ENCODE measurements at places on chromosomes 4 and X. TPM values are rescaled to one million over a fixed set of nuclear protein-coding genes. Genes with fewer than 3 reads are reported as not detected.

GRCh38 chr4:80655662-80656061, 320.1 kb downstream of the CFAP299 start:
- 0 out of 2 replicates have a peak, but pooled peaks cover 7% of the 10 kb centered on the region for H3K27me3 ChIP-seq
- no peak for DNase-seq
- H3K4me1 ChIP-seq: no peaks in the 10 kb centered on the region
- H3K4me3 ChIP-seq: no peak overlapping the region

- H3K36me3 ChIP-seq: no peaks in the 10 kb centered on the region
- no peak overlapping the region for H3K4me3 ChIP-seq
- H3K27ac ChIP-seq: no peak overlapping the region
- no peak for DNase-seq
Observed at GRCh38 chr4:159052315-159052714, 50.6 kb upstream of the RAPGEF2 start.

GRCh38 chr4:175614890-175615289, 197.2 kb downstream of the GPM6A start:
- DNase-seq: no peak
- no peak overlapping the region for H3K4me3 ChIP-seq
- no peak overlapping the region for H3K27ac ChIP-seq
- H3K27me3 ChIP-seq: no peaks in the 10 kb centered on the region
- H3K4me1 ChIP-seq: no peaks in the 10 kb centered on the region
- no peaks in the 10 kb centered on the region for H3K36me3 ChIP-seq

- no peak for DNase-seq
- no peaks in the 10 kb centered on the region for H3K36me3 ChIP-seq
- no peak overlapping the region for H3K27ac ChIP-seq
- H3K4me3 ChIP-seq: no peak overlapping the region
- no peaks in the 10 kb centered on the region for H3K4me1 ChIP-seq
Observed at GRCh38 chrX:103941201-103941975, 21.0 kb upstream of the TMSB15B start.

- no peak overlapping the region for H3K27ac ChIP-seq
- H3K36me3 ChIP-seq: no peaks in the 10 kb centered on the region
- 0 out of 2 replicates have a peak, but pooled peaks cover 6% of the 10 kb centered on the region for H3K27me3 ChIP-seq
Observed at GRCh38 chr4:146063143-146063542, 112.4 kb upstream of the LSM6 start.

- H3K27me3 ChIP-seq: no peaks in the 10 kb centered on the region
- H3K4me1 ChIP-seq: no peaks in the 10 kb centered on the region
- H3K4me3 ChIP-seq: no peak overlapping the region
- no peak for DNase-seq
- no peak overlapping the region for H3K27ac ChIP-seq
Observed at GRCh38 chrX:68403522-68403921, 29.8 kb downstream of the OPHN1 start.

Gene HTRA3
- not detected for total RNA-seq

DNA sequence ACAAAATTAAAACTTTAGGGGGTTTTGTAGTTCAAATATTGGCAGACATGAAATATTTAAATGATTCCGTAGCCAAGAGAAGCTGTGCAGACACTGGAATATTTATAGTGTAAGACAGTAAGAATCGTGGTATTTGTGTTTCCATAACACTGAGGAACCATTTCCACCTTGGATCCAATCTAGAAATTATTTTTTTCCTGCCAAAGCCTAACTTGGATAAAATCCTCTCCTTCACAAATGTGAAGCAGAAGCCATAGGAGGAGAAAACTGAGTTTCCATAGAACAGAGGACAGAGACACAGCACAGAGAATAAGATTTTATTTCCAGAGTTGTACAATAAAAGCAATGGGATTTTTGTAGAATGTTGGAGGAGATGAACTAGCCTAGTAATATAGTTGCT, 19.9 kb upstream of the SRPX start:
- no peak overlapping the region for H3K4me3 ChIP-seq
- H3K4me1 ChIP-seq: no peaks in the 10 kb centered on the region
- no peaks in the 10 kb centered on the region for H3K36me3 ChIP-seq
- no peak for DNase-seq
- no peaks in the 10 kb centered on the region for H3K27me3 ChIP-seq

Gene IL9R
- total RNA-seq: 1.4 TPM

GRCh38 chr4:106255195-106255594, 60.8 kb downstream of the TBCK start:
- DNase-seq: no peak
- no peak overlapping the region for H3K27ac ChIP-seq
- no peaks in the 10 kb centered on the region for H3K27me3 ChIP-seq
- no peak overlapping the region for H3K4me3 ChIP-seq

DNA sequence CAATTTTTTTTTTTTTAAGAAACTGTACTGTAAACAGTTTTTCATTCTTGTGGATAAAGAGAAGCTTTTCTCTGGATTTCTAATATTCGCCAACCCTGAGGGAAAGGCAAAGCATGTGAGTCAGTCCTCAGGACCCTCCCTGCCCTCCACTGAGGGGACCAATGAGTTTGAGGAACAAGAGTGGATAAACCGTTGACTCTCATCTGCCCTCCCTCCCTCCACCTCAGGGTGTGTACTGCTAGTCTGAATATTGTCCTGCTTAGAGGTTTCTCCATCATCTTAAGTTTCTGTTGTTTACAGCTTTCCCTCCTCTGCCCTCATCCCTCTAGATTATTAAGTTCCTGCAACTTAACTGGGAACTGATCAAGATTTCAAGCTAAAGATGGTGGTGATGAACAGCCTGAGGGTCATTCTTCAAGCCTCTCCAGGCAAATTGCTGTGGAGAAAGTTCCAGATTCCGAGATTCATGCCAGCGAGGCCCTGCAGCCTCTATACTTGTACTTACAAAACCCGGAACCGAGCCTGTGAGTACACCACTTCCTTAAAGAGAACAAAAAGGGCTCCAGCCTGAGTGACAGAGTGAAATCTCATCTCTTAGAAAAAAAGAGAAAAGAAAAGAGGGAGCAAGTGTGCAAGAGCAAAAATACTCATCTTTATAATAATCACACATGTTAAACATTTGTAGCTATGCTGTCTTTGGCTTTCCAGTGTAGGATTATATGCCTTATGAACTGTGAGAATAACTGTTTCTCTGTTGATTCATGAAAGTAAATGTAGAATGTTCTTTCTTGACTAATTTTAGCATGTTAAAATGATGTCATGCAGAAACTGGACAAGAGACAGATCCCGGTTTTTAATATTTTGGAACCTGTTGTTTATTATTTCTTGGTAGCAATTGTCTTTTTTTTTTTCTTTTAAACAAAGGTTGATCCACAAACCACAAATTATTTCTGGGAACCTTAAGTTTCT, 11.9 kb downstream of the CA5B start:
- H3K4me3 ChIP-seq: no peak overlapping the region
- no peaks in the 10 kb centered on the region for H3K36me3 ChIP-seq
- H3K4me1 ChIP-seq: no peaks in the 10 kb centered on the region

DNA sequence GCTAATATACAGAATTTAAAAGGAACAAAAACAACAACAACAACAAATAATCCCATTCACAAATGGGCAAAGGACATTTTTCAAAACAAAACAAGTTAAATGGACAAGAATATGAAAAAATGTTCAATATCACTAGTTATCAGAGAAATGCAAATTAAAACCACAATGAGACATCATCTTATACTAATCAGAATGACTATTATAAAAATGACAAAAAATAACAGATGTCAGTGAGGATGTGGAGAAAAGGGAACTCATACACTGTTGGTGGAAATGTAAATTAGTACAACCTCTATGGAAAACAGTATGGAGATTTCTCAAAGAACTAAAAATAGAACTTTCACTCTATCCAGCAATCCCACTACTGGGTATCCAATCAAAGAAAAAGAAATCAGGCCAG, 92.6 kb downstream of the KIT start:
- no peak for DNase-seq
- no peaks in the 10 kb centered on the region for H3K36me3 ChIP-seq
- H3K27ac ChIP-seq: no peak overlapping the region
- no peaks in the 10 kb centered on the region for H3K4me1 ChIP-seq
- H3K4me3 ChIP-seq: no peak overlapping the region
- peaks cover 15% of the 10 kb centered on the region for H3K27me3 ChIP-seq

GRCh38 chr4:150297861-150298474, 219.7 kb downstream of the DCLK2 start:
- H3K27ac ChIP-seq: no peak overlapping the region
- H3K4me3 ChIP-seq: no peak overlapping the region
- peak; percentile 45 for DNase-seq
- H3K4me1 ChIP-seq: no peaks in the 10 kb centered on the region

GRCh38 chr4:81600520-81601357, 129.0 kb upstream of the RASGEF1B start:
- DNase-seq: no peak
- no peaks in the 10 kb centered on the region for H3K4me1 ChIP-seq
- no peaks in the 10 kb centered on the region for H3K36me3 ChIP-seq
- no peak overlapping the region for H3K4me3 ChIP-seq

GRCh38 chr4:48064349-48064748, 47.8 kb downstream of the NIPAL1 start:
- DNase-seq: no peak
- no peaks in the 10 kb centered on the region for H3K36me3 ChIP-seq
- no peak overlapping the region for H3K27ac ChIP-seq
- no peaks in the 10 kb centered on the region for H3K4me1 ChIP-seq
- no peaks in the 10 kb centered on the region for H3K27me3 ChIP-seq
- H3K4me3 ChIP-seq: no peak overlapping the region

- H3K4me1 ChIP-seq: peaks cover 13% of the 10 kb centered on the region
- no peak for DNase-seq
- no peak overlapping the region for H3K4me3 ChIP-seq
- no peaks in the 10 kb centered on the region for H3K27me3 ChIP-seq
- H3K36me3 ChIP-seq: no peaks in the 10 kb centered on the region
- no peak overlapping the region for H3K27ac ChIP-seq
Observed at GRCh38 chr4:156326246-156326645, 372.6 kb upstream of the CTSO start.

GRCh38 chr4:66182636-66183035, 512.3 kb upstream of the EPHA5 start:
- no peak for DNase-seq
- no peaks in the 10 kb centered on the region for H3K36me3 ChIP-seq
- H3K4me1 ChIP-seq: no peaks in the 10 kb centered on the region

DNA sequence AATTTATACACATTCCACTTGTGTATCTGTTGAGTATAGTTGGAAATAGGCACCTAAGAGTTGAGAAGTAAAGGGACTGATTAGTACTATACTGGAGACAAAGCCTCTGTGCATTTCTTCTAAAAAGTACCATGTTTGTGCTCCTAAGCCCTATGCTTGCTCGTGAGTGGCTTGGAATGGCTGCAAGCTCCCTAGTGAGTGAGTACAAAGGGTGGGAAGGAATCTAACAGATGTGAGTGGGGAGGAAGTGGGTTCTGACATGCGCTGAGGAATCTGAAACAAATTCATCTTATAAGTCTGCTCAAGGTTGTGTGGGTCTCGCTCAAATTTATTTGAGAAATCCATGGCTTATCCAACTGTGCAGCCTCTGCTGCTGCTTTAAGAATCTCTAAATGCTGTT, 13.3 kb downstream of the SPCS3 start:
- H3K4me1 ChIP-seq: no peaks in the 10 kb centered on the region
- H3K27ac ChIP-seq: no peak overlapping the region
- H3K27me3 ChIP-seq: no peaks in the 10 kb centered on the region
- H3K4me3 ChIP-seq: no peak overlapping the region
- DNase-seq: no peak

DNA sequence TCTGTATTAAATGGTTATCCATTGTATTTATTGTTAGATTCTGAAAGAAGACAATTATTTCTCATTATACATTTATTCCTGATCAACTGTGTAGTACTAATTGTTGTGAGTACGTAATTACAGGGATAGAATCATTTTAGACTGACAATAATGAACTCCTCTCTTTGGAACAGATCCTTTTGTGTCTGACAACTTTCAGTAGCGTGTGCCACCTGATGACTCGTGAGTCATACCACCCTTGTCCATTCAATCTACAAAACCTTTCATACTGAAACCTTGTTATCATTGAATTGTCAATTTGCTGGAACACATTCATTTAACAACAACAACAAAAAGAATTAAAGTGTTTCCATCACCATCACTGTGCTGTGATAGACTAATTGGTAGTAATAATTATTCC, 602.7 kb upstream of the PCDH7 start:
- DNase-seq: no peak
- H3K4me1 ChIP-seq: no peaks in the 10 kb centered on the region
- H3K36me3 ChIP-seq: no peaks in the 10 kb centered on the region
- H3K27ac ChIP-seq: no peak overlapping the region
- no peak overlapping the region for H3K4me3 ChIP-seq

DNA sequence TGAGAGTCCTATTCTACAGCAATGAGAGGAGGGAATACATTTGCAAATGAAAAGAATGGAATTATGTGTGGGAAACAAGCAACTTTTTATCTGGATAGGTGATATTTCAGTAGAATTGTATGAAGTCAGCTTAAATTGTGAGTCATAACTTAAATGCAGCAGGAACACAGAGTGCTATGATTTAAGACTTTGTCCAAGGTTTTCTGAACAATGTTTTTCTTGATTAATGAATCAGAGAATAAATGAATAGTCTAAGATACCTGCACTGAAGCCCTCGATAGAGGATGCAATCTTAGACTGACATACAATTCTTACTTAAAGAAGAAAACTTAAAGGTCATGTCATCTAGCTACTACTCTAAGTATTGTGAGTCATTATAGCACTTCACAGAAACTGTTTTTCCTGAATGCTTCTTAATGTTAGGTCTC, 8.0 kb downstream of the ARHGEF38 start:
- no peaks in the 10 kb centered on the region for H3K36me3 ChIP-seq
- no peak overlapping the region for H3K27ac ChIP-seq
- H3K4me1 ChIP-seq: no peaks in the 10 kb centered on the region
- H3K27me3 ChIP-seq: no peaks in the 10 kb centered on the region

Gene GIMD1
- not detected for total RNA-seq

- H3K27me3 ChIP-seq: no peaks in the 10 kb centered on the region
- H3K4me1 ChIP-seq: no peaks in the 10 kb centered on the region
- no peaks in the 10 kb centered on the region for H3K36me3 ChIP-seq
- H3K27ac ChIP-seq: no peak overlapping the region
- no peak for DNase-seq
- H3K4me3 ChIP-seq: no peak overlapping the region
Observed at GRCh38 chr4:54226404-54227255, 2.5 kb upstream of the PDGFRA start.

- no peaks in the 10 kb centered on the region for H3K27me3 ChIP-seq
- no peak overlapping the region for H3K4me3 ChIP-seq
- no peaks in the 10 kb centered on the region for H3K36me3 ChIP-seq
- H3K27ac ChIP-seq: no peak overlapping the region
- H3K4me1 ChIP-seq: no peaks in the 10 kb centered on the region
- no peak for DNase-seq
Observed at GRCh38 chr4:101885574-101885973, 95.0 kb downstream of the BANK1 start.

DNA sequence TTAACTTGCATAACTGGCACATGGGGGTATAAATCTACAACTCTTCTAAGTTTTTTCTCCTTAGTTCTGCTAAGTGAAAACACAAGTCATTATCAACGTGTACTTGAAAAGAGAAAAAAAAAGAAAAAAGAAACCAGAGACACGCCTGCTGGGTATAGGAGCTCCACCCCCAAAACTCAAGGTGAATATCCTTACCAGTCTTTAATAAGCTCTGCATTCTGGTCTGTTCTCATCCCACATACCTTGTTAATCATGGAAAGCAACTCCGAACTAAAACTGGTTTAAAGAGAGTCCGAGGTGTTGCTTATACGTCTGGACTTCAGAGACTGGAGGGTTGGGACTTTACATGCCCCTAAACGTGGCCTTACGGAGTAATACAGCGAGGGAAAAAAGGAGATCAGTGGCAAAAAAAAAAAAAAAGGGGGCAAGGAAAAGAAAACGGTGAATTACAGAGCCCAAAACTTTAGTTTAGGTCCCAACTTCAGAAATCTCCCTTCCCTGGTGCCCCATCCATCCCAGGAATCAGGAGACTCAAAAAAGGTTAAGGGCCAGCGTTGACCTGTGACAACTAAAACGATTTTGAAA, 1.0 kb downstream of the PGRMC2 start:
- peak; percentile 22 for DNase-seq
- H3K36me3 ChIP-seq: no peaks in the 10 kb centered on the region
- peaks cover 19% of the 10 kb centered on the region for H3K4me1 ChIP-seq
- no peaks in the 10 kb centered on the region for H3K27me3 ChIP-seq
- H3K27ac ChIP-seq: peak overlapping the region; percentile 50
- peak overlapping the region; percentile 74 for H3K4me3 ChIP-seq
